ENCODE measurements at places on chromosomes 5 and 9.

GRCh38 chr5:916441-917293 lies 24.0 kb downstream of the TRIP13 start:
- DNase-seq: no peak

DNA sequence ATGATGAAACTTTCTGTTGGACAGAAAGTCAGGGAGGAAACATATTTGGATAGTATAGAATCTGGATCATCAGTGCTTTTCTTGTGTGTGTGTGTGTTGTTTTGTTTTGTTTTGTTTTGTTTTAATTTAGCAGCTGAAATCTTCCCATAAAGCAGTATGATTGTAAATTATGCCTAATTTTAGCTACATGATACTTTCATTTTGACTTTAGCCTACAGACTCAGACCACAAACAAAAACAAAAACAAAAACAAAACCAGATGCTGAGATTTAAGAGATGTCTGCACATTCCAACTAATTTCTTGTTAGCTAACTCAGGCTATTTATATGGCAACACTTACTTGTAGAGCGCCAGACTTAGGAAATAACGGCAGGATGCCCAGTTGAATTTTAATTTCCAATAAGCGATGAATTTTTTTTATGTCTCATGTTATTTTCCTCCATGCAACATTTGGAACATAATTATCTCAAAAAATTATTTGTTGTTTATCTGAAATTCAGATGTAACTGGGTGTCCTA lies 119.5 kb upstream of the TRPC7 start:
- DNase-seq: no peak

DNA sequence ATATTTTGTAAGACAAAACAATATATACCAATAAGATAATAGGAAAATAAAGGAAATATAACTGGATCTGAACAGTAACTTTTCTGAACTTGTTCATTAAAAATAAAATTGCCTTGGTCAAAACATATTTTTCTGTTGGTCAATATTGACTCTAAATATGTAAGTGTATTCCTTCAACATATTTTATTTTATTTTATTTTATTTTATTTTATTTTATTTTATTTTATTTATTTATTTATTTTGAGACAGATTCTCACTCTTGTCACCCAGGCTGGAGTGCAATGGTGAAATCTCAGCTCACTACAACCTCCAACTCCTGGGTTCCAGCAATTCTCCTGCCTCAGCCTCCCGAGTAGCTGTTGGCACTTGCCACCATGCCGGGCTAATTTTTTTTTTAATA lies 571.0 kb downstream of the NR2F1-AS1 start:
- DNase-seq: no peak

GRCh38 chr5:125412561-125413495 lies 666.4 kb upstream of the ZNF608 start:
- DNase-seq: no peak

- no peak for DNase-seq
Measured at GRCh38 chr5:154830596-154830995, 19.8 kb downstream of the FAXDC2 start.

GRCh38 chr9:35515766-35516165 lies 25.9 kb downstream of the RUSC2 start:
- DNase-seq: no peak

DNA sequence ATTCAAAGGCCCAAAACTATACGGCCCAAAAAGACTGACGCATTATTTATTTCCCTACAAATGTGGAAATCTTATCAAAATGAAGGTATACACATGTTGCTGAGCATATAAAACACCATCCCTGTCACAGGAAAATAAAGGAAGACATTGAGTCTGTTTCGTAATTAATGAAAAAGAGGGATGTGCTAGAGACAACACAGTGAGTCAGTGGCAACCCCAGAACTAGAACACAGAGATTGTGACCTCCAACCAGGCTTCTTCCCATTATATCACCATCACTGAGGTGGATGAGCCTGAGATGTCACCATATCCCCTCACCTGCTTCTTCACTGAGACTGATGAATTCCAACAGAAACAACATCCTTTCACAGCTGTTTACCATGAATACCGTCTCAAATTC lies 3.8 kb downstream of the NDUFA8 start:
- DNase-seq: no peak

GRCh38 chr5:138245717-138246116 lies 28.7 kb downstream of the GFRA3 start:
- no peak for DNase-seq

DNA sequence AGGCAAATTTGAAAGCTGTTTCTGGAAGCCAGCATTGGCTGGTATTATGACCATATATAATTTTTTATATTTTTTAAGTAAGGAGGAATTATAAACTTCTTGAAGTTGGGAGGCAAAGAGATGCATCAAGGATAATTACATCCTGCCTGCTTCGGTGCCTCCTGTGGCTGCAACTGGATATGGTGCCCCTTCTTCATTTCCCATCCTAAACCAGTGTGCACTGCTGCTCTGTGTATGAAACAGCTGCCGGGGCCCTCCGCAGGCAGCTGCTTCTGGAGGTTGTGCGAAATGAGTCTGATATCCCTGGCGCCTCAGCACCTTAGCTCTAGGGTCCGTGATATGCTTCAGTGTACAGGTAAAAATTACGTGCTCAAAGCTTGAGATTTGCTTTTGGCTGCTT lies 304.2 kb downstream of the ENC1 start:
- no peak for DNase-seq

GRCh38 chr5:136011414-136012001 lies 17.3 kb upstream of the TGFBI start:
- no peak for DNase-seq

DNA sequence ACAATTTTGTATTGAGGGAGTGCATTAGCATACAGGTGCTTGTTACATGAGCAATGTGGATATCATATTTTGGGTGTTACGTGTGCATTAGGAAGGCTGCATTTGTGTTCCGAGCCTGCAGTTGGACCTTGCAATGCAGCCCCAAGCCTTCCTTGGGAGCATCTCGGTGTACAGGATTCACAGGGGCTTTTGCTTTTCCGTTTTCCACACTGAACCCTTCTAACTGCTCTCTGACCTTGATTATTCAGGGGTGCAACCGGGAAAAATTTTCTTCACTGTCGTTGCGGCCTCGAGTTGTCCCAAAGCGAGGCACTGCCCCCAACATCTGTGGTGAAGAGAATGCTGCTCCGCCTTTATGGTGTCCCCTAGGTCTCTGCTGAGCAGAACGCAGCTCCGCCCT lies 80.1 kb upstream of the PLEKHG4B start:
- no peak for DNase-seq

DNA sequence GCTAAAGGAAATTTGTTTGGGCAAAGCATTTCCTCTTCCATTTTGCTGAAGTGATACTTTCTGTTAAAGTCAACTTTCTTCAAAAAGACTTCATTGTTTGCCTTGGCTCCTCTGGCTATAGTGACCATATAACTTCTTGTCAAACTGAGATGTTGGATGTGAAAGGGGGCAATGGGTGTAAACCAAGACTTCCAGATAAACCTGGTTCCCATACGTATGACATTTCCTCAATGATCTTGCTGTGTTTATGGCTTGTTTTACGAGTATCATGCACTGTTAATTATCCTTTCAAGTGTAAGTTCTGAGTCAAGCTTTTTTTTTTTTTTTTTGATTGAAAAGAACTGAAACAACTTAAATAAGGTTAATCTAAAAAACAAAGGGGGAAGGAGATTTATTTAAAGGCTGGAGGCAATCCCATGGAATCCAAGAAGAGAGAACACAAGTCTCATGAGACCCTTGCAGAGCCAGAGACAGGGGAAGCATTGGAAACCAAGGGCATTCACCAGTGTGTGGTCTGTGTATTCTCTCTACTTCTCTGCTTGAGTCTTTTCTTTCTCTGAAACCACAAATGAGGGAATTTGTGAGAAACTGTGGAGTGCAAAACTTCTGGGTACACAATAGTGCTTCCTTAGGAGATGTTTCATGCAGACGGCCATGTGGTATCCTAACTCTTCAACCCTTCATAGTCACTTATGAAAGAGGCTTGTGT lies 335.3 kb downstream of the RAB3C start:
- DNase-seq: no peak

DNA sequence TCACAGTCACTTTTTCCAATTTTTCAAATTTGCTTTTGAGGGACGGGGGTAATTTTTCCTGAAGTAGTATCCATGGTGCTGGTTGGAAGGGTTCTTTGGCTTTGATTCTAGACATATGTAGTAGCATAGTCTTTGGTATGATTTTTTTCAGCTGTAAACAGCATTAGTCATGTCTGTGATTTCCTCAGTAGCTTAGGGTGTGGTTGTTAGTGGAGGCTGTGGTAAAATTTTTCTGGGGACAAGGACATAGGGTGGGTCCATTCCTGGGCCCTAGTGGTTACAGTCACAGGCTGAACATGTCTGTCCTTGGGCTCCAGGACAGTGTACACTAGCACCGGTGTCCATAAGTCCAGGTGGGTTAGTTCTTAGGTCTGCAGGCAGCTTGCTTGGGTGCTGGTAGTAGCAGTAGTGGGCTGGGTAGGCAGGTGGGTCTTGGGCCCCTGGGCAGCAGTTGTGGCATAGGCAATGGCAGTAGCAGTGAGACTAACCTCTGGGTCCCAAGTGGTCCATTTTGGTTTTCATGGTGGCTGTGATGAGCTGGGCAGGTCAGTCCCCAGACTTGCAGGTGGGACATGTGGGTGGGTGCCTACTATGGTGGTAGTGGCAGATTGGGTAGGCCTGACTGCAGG lies 100.0 kb upstream of the CXCL14 start:
- no peak for DNase-seq

DNA sequence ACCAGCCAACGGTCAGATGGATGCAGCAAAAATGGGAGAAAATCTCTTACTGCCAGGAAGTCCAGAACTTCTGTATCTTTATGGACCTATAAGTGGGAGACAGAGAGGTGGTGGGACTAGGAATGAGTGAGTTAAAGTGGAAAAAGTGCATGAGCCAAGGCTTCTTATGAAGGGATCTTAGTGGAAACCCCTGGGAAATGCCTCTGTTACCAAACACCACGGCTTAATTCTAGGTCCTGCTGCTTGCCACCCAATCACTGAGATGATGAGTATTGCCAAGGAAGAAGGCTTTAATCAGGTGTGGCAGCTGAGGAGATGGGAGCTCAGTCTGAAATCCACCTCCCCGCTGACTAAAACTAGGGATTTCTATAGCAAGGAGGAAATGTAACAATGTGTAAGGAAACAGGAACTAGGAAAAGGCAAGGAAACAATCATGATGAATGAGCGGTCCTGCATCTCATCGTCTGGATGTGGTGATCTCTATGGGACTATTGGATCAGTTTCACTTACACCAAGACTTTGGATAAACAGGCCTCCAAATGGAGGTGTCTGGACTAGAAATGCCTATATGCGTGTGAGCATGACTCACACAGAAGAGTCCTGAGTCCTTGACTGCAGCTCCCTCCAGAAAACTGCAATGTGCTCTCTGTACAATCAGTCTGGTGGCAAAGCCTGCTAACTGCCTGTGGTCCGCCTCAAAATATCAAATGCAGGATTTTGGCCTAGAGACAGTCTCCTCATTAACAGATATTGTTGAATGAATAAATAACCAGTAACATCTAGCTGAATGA lies 98.2 kb upstream of the PRR16 start:
- DNase-seq: no peak

GRCh38 chr9:134778156-134778555 lies 102.5 kb upstream of the FCN2 start:
- no peak for DNase-seq

DNA sequence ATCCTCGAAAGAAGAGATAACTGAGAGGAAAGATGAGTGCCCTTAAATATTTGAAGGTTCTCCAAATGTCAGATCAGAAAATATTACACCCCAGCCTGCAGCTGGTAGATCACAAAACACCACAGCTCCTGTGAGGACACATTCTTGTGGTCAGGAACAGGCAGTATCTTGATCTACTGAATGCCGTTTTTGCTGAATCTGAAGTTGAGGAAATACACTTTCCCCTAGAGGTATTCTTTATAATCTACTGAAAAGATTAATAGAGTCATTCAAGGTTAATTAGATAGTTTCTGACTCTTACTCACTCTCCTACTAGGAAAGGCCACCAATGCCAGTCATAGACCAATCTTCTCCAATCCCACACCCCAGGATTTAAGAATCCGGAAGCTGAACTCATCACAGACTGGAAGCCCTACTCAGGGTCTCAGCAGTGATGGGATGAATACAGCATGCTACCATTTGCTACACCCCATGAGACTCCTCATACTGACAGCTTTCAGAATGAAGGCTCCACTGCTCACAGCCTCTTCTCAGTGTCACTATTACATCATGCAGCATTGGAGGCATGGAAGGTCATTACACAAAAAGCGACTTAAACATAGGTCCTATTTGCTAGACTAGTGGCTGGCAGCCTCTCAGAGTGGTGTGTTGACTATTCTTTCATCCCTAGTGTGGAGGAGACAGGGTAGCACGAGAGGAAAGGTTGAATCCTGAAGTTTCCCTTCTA lies 143.9 kb upstream of the SLC1A3 start:
- DNase-seq: no peak

DNA sequence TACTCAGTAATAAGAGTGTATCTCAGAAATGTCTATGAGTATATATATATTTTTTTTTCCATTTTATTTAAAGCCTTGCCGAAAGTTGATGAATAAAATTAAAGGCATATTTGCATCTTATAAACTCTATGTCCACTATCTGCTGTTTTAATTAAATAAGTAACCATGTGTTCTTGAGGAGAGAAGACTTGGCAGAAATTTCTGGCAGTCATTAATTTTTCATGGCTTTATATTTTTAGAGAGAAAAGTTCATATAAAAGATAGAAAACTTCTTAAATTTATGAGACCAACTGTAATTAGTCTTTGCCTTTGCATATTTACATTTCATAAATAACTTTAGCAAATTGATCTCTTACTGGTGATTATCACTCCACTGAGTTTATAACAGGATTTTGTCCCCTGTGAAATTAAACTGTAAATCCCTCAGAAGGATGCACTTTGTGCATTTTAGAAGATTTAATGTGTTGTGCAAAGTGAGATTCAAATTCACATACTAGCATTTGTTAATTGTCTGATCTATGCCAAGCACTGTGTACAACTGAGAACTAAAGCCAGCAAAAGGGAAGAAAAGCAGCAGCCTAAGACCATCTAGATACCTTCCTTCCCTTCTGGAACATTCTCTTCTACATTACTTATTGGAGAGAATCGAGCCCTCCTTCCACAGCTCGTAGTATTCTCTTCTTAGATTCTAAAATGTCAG lies 108.7 kb downstream of the SNCAIP start:
- DNase-seq: no peak

DNA sequence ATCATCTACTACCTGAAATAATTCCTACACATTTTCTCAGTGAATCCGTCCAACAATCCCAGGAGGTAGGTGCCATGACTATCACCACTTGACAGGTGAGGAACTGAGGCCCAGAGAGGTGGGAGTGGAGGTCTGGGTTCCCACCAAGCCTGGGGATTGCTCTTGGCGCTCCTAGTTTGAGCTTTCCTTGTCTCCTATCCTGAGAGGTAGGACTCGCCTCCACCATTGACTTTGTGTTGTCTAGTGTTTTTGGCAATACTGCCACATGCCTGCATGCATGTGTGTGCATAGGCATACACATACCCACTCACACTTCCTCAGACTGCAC lies 6.3 kb upstream of the NTNG2 start:
- no peak for DNase-seq

- no peak for DNase-seq
Measured at GRCh38 chr5:129069292-129069691, 25.3 kb upstream of the ISOC1 start.

All from activated CD8-positive, alpha-beta memory T cell treated with anti-CD3 and anti-CD28 coated beads for 24 hours (primary cell).